ENCODE measurements at places on chromosomes 2 and 18. TPM values are rescaled to one million over a fixed set of nuclear protein-coding genes. Genes with fewer than 3 reads are reported as not detected.

- H3K36me3 ChIP-seq: no peaks in the 10 kb centered on the region
- H3K4me3 ChIP-seq: no peak overlapping the region
- H3K27ac ChIP-seq: no peak overlapping the region
- DNase-seq: no peak
- H3K4me1 ChIP-seq: no peaks in the 10 kb centered on the region
- no peaks in the 10 kb centered on the region for H3K27me3 ChIP-seq
Observed at GRCh38 chr18:39911716-39912115, 2043.3 kb upstream of the PIK3C3 start.

DNA sequence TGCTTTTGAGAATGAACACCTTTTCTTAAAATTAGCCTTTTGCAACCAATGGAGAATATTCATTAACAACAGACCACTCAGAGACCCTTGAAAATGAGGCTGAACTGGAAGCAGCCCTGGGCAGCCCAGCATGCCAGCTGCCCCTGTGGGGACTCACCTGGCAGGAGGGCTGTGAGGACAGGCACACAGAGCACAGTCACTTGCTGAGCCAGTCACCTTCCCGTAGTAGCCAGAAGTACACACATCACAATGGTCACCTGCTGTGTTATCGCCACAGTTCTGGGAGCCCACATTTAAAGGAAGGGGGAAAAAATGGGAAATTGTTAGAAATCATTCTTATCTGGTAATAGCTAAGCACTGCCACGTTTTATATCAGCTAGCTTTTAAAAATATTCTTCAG is 115.5 kb downstream of the LAMA1 start:
- no peak overlapping the region for H3K4me3 ChIP-seq
- H3K27ac ChIP-seq: no peak overlapping the region
- no peaks in the 10 kb centered on the region for H3K4me1 ChIP-seq
- no peaks in the 10 kb centered on the region for H3K27me3 ChIP-seq
- H3K36me3 ChIP-seq: no peaks in the 10 kb centered on the region

DNA sequence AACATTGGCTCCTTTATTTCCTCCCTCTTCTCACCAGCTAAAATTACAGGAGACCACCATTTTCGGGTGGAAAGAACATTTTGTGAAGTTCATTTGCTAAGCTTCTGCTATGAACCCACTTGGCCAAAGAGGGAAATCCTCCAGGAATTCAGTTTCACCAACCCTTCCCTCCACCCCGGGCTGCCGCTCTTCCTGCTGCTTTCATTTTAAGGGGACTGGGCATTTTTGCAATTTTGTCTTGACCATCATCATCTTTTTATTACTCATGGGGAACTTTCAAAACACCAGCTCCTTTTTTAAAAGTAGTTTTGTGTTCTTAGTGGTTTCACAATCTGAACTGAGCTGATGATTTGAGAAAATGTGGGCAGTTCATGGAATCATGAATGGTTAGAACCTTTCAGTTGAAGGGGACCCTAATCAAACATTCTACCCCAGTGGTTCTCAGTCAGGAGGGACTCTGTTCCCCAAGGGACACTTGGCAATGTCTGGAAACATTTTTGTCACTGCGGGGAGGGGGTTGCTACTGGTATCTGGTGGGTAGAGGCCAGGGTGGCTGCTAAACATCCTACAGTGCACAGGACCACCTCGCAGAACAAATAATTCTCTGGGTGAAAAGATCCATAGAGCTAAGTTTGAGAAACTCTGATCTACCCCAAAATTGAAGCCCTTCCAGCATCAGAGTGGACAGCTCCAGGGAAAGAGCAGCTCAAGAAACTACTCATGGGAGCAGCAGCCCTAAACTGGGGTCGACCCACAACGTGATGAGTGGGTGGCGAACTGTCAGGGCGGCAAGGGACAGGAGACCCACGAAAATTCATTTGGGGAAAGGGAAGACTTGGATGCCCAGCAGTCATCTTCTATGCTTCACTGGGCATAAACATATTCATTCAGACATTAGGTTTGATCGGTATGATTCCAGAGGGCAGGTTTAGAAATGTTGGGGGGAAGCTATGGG is 92.9 kb downstream of the ACKR3 start:
- H3K4me1 ChIP-seq: no peaks in the 10 kb centered on the region
- DNase-seq: no peak
- no peaks in the 10 kb centered on the region for H3K36me3 ChIP-seq
- H3K27ac ChIP-seq: no peak overlapping the region

DNA sequence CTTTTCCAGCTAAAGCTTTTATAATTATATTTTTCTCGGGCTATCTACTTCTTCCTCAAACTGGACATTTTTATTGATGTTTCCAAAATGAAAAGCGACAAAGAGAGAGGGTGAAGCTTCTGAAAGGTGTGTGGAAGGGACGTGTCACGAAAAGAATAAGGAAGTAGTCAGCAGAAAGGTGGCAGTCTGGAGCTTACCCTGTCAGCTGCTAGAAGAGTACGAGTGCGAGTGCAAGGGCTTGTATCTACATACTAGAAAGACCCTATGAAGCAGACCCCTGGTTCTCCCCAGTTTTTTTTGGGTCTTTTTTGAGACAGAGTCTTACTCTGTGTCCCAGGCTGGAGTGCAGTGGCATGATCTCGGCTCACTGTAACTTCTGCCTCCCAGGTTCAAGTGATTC is 14.6 kb downstream of the FHL2 start:
- H3K27ac ChIP-seq: no peak overlapping the region
- H3K4me3 ChIP-seq: no peak overlapping the region
- H3K4me1 ChIP-seq: peaks cover 67% of the 10 kb centered on the region
- peaks cover 33% of the 10 kb centered on the region for H3K36me3 ChIP-seq
- no peak for DNase-seq
- H3K27me3 ChIP-seq: no peaks in the 10 kb centered on the region

DNA sequence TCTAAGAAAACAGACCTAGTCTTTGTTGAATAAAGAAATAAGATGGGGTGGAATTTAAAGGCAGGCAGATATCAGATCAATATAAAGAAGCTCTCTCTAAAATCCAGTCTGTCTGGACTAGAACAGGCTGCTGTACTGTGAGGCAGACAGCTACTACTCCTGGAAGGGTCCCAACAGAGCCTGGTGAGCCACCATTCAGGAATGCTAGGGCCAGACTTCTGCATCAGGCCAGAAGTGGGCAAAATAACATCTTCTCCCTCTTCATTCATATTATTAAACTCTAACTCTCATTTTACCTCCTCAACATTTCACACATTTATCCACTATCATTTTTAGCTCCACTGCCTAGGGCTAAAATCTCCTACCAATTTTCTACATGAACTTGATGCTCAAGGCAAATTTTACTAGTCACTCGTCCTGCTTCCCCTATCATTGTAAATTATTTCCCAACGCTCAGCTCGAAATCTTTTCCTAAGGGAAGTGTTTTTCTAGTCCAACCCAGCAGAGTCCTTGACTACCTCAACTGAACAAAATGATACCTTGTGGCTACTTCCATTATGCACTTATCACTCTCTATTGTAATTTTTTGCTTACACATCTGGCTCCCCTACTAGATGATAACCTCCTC is 45.2 kb upstream of the GLS start:
- H3K36me3 ChIP-seq: no peaks in the 10 kb centered on the region
- H3K4me1 ChIP-seq: peaks cover 24% of the 10 kb centered on the region
- no peaks in the 10 kb centered on the region for H3K27me3 ChIP-seq
- DNase-seq: peak; percentile 83
- H3K4me3 ChIP-seq: no peak overlapping the region

GRCh38 chr2:40466332-40466906 is 14.5 kb upstream of the SLC8A1 start:
- H3K27me3 ChIP-seq: no peaks in the 10 kb centered on the region
- H3K4me3 ChIP-seq: no peak overlapping the region
- no peak for DNase-seq
- no peaks in the 10 kb centered on the region for H3K36me3 ChIP-seq
- no peak overlapping the region for H3K27ac ChIP-seq

GRCh38 chr2:174686430-174686829 is 77.8 kb downstream of the CHRNA1 start:
- H3K4me3 ChIP-seq: no peak overlapping the region
- H3K36me3 ChIP-seq: no peaks in the 10 kb centered on the region
- H3K27ac ChIP-seq: no peak overlapping the region
- no peaks in the 10 kb centered on the region for H3K27me3 ChIP-seq
- no peaks in the 10 kb centered on the region for H3K4me1 ChIP-seq

GRCh38 chr2:168032091-168032490 is 215.3 kb downstream of the STK39 start:
- H3K4me3 ChIP-seq: no peak overlapping the region
- H3K27me3 ChIP-seq: no peaks in the 10 kb centered on the region
- DNase-seq: no peak

DNA sequence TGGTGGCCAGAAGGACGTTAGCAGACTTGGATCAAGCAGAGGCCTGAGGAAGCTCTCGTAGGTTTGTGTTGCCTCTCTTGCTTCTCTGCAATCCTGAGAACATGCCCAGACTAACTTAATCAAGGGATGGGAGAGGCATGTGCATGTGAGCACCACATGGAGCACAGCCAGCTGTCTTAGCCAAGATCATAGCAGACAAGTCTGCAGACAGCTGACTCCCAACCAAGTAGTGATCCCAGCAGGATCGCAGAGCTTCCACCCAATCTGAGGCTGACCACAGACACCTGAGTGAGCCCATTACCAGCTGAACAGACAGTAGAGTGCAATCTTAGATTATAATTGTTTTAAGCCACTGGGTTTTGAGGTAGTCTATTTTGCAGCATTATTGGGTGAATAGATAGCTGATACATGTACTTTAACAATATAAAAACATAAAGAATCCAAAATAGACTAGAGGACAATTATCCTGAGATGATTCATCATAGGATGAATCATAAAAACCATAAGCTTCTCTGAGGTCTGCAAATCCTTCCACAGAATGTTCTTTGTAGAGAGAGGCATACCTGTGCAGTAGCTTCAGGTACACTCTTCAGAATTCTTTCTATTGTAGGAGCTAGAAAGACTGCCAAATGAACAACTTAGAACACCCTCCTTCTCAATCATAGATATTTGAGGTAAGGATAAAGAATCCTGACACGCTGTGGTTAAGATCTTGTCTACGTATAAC is 25.2 kb upstream of the FAM110C start:
- H3K4me1 ChIP-seq: no peaks in the 10 kb centered on the region
- H3K36me3 ChIP-seq: no peaks in the 10 kb centered on the region
- no peak overlapping the region for H3K27ac ChIP-seq

GRCh38 chr2:119062179-119062578 is 96.4 kb downstream of the C1QL2 start:
- no peaks in the 10 kb centered on the region for H3K27me3 ChIP-seq
- no peak overlapping the region for H3K27ac ChIP-seq
- no peaks in the 10 kb centered on the region for H3K4me1 ChIP-seq

GRCh38 chr2:135212757-135213156 is 160.7 kb downstream of the RAB3GAP1 start:
- no peak overlapping the region for H3K27ac ChIP-seq
- no peaks in the 10 kb centered on the region for H3K4me1 ChIP-seq
- no peaks in the 10 kb centered on the region for H3K27me3 ChIP-seq
- H3K36me3 ChIP-seq: no peaks in the 10 kb centered on the region
- no peak for DNase-seq

GRCh38 chr2:230757476-230757875 is 44.8 kb downstream of the CAB39 start:
- no peaks in the 10 kb centered on the region for H3K27me3 ChIP-seq
- DNase-seq: no peak
- no peaks in the 10 kb centered on the region for H3K4me1 ChIP-seq

- peaks cover 80% of the 10 kb centered on the region for H3K4me1 ChIP-seq
- H3K27ac ChIP-seq: no peak overlapping the region
- H3K4me3 ChIP-seq: no peak overlapping the region
- no peak for DNase-seq
- no peaks in the 10 kb centered on the region for H3K36me3 ChIP-seq
- H3K27me3 ChIP-seq: no peaks in the 10 kb centered on the region
Observed at GRCh38 chr2:46723346-46723745, 192.3 kb downstream of the MCFD2 start.

DNA sequence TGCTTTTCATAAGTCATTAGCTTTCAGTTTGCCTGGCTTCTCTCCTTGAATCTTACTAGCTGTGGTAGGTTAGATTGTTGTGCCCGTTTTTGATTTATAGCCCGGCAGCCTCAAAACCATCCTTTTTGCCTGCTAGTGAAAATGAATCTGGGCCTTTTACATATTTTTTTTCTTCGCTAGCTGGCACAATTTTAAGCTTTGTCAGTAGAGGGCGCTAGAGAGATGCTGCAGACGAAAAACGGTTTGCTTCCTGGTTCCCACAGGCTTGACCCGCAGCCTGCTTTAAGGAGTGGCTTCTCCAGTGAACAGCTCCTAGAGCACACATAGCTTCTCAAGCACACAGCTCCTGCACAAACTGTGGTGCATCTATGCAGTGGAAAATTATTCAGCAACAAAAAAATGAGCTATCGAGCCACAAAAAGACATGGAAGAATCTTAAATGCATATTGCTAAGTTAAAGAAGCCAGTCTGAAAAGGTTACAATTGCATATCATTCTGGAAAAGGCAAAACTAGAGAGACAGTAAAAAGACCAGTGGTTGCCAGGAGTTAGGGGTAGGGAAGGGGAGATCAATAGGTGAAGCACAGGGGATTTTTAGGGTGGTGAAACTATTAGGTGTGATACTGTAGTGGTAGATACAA is 47.9 kb downstream of the E2F6 start:
- no peaks in the 10 kb centered on the region for H3K36me3 ChIP-seq
- H3K4me1 ChIP-seq: no peaks in the 10 kb centered on the region
- no peaks in the 10 kb centered on the region for H3K27me3 ChIP-seq
- H3K27ac ChIP-seq: no peak overlapping the region

DNA sequence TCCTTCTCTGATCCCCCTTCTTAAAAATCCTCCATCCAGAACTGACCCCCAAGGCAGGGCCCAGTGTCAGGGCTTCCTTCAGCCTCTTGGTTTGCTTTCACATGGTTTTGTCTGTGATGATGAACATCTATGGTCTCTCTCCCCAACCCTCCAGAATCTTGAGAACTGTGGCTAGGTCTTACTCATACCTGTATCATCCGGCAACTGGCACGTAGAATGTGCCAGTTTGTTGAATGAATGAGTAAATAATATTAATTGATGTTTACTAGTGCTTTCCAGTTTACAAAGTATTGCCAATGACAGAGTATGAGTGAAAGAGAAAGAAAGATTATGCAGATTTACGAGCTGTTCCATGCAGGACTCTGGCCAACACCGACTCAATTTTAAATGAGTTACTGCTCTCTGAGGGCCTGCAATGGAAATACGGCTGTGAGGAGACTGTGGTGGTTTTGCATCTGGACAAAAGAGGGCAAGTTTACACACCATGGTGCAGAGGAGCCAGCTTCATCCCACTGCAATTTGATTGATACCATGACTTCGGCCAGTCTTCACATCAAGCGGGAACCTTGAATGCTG is 29.9 kb upstream of the TRIB2 start:
- H3K27ac ChIP-seq: no peak overlapping the region
- no peaks in the 10 kb centered on the region for H3K27me3 ChIP-seq
- no peaks in the 10 kb centered on the region for H3K36me3 ChIP-seq
- peak; percentile 29 for DNase-seq
- H3K4me1 ChIP-seq: peaks cover 13% of the 10 kb centered on the region

GRCh38 chr2:119442850-119443249 is 11.2 kb downstream of the TMEM37 start:
- no peaks in the 10 kb centered on the region for H3K36me3 ChIP-seq
- H3K4me1 ChIP-seq: no peaks in the 10 kb centered on the region
- no peak overlapping the region for H3K4me3 ChIP-seq
- no peak overlapping the region for H3K27ac ChIP-seq
- no peaks in the 10 kb centered on the region for H3K27me3 ChIP-seq

Gene IL36G
- polyA plus RNA-seq: not detected

Gene FAHD2B
- polyA plus RNA-seq: 7.5 TPM

Gene SIX2
- not detected for polyA plus RNA-seq

Gene DPP10
- polyA plus RNA-seq: 54.4 TPM

Gene SULT6B1
- polyA plus RNA-seq: not detected

Gene GPC1
- 97.6 TPM for polyA plus RNA-seq

Gene COL4A3
- 35.1 TPM for polyA plus RNA-seq

Gene CCDC68
- 4.8 TPM for polyA plus RNA-seq

Gene ZSWIM2
- 0.13 TPM for polyA plus RNA-seq

Gene GAD1
- 9.9 TPM for polyA plus RNA-seq

Gene DNAJC5G
- not detected for polyA plus RNA-seq

Data from adrenal gland (tissue), 19 donors.